ENCODE measurements at places on chromosomes 16 and 17.

DNA sequence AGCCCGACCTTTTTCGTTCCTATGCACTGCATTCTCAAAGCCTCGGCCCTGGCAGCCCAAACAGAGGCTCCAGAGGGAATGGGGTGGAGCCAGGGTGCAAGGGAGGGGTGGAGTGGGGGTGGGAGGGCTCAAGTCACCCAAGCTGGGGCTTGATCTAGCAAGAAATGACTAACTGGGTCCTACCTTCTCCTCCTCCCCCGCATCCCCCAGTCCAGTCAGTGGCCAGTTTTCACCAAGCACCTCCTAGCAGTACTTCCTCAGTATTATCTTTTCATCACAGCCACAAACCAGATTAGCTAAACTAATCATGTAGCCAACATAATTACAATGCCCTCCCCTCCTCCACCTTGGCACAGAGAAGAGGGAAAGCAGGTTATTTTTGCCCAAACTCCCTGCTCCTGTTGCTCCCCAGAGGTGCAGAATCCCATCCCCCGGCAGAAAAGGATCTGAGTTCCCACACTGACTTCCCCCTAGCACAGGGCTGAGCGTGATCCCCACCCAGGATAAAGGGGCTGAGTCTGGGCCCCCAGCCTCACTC is 2.2 kb downstream of the JUP start:
- DNase-seq: no peak

DNA sequence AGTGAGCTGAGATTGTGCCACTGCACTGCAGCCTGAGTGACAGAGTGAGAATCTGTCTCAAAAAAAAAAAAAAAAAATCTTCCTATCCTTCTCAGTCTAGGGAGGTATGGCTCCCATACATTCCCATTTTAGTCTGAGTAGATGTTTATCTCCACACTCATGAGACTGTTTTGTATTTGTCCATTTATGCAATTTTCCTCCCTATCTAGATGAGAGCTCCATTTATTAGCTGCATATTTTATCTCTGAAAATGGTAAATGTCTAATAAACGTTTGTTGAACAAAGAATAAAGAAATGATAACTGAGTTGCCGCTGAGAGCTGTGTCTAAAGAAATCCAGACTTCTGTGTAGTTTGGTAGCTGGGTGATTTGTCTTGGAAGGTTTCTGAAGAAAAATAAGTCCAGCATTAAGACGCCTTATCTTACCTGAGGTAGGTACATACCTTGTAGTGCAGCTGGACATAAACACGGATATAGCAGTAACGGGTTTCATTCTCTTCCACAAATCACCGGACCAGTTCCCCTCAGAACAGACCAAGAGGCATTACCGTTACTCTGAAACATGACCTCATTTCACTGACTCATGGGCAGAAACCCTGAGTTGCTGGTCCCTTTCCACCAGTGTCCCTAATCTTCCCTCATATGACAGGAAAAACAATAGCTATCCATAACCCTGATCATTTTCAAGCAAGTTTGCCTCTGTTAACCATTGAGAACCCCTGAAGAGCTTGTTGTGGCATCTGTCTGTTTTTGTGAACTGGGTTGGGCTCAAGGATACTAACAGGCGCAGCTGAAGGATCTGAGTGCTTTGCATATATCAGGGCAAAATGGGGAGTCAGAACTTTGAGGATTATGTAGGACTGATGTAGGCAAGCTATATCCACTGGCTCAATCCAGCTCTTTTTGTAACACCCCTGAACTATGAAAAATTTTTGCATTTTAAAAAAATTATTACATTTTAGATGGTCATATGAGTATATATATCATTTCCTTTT is 177.4 kb upstream of the XYLT1 start:
- DNase-seq: no peak

GRCh38 chr17:9356488-9356911 is 219.1 kb downstream of the STX8 start:
- DNase-seq: no peak

DNA sequence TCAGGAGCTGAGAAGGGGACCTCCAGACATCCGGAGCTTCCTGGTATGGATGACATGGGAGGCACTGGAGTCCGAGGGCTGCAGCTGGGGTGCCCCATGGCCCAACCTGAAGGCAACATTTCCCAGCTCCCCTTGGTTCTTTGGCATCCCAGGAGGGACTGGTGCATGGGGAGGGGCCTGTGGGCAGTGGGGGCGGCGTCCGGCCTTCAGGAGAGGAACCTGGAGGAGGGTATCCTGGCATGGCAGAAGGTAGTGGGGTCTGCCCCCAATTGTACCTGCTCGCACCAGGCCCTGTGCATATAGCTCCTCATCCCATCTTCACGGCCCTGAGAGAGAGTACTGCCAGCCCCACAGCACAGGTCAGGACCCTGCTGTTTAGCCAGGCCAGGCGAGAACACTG is 11.9 kb downstream of the NPTX1 start:
- DNase-seq: no peak

DNA sequence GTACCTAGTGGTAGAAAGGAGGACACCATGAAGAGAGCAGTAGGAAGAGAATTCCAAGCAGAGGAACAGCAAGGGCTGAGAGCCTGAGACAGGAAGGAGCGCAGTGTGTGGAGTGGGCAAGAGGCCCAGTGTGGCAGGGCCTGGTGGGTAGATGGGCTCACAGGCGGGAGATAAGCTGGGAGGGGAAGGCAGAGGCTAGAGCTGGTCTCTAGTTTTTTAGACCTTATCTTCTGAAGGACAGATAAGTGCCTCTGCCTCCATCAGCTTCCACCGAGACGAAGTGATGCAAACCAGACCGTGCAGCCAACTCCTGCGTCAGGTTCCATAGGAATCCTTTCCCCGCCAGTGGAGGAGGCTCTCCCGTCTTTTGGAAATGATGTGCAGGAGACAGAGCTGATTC is 33.6 kb downstream of the CDH1 start:
- no peak for DNase-seq

- no peak for DNase-seq
These were observed 105.3 kb downstream of the VPS53 start for GRCh38 chr17:609232-609810.

DNA sequence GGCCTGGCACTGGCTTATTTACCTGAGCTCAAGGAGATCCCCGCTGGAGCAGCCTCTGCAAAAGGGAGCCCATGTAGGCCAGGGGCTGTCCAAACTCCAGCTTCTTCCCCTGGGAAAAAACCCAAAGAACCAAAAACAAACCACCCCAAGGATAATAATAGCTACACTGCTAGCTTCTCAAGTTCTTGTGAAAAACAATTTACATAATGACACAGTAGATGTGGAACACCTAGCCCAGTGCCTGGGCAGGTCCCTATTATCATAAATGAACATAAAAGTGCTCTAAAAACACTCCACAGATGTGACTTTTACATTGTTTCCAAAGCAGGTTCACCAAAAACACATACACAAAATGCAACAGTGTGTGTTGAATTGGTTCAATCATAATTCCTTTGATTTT is 27.3 kb downstream of the CENPV start:
- no peak for DNase-seq

GRCh38 chr17:65190467-65191097 is 53.4 kb downstream of the RGS9 start:
- no peak for DNase-seq

GRCh38 chr16:56363781-56364565 is 61.4 kb downstream of the AMFR start:
- DNase-seq: no peak

GRCh38 chr17:44920565-44920940 is 5.3 kb upstream of the GFAP start:
- no peak for DNase-seq

DNA sequence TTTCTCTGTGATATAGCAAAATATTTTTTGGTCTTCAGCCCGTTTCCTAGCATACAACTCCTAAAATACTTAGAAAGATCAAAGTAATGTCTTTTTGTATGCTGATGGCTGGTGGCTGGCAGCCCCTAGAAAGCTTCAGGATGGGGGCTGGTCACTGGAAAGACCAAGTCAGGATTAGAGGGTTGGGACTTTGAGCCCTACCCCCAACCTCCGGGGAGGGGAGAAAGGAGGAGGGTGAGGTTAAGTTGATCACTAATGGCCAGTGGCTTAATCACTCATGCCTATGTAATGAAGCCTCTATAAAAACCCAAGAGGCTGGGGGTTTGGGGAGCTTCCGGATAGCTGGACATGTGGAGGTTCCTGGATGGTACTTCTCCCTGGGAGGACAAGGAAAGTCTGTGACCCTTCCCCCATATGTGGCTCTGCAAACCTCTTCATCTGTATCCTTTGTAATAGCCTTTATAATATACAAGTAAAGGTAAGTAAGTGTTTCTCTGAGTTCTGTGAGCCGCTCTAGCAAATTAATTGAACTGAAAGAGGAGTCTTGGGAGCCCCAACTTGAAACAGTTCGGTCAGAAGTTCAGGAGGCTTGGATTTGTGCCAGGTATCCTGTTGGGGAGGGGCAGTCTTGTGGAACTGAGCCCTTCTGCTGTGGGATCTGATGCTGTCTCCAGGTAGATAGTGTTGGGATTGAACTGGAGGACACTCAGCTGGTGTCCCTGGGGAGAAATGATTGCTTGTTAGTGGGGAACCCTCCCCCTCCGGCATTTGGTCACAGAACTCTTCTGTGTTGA is 3.5 kb downstream of the SLC7A6 start:
- DNase-seq: no peak

- no peak for DNase-seq
These were observed 36.8 kb downstream of the CBFA2T3 start for GRCh38 chr16:88939972-88940861.

DNA sequence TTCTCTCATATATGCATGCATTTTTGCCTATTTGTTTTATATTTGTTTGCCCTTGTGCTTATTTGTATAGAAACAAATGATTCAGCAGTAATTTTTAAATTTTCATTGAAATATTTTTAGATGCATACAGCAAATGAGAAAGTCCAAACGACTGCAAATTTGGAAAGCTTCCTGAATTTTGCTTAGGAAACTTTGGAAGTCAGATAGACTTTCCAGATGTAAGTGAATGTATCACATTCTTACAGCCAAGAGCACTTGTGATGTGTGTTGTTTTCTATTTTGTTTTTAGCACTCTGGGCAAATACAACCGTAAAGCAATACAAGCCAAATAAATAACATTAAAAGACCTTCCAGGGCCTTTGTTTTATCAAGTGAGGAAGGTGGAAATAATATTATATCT is 680.8 kb upstream of the CDH8 start:
- no peak for DNase-seq

GRCh38 chr16:73280388-73280787 is 232.5 kb upstream of the ZFHX3 start:
- DNase-seq: no peak

GRCh38 chr17:6299275-6299674 is 135.6 kb downstream of the AIPL1 start:
- DNase-seq: no peak

DNA sequence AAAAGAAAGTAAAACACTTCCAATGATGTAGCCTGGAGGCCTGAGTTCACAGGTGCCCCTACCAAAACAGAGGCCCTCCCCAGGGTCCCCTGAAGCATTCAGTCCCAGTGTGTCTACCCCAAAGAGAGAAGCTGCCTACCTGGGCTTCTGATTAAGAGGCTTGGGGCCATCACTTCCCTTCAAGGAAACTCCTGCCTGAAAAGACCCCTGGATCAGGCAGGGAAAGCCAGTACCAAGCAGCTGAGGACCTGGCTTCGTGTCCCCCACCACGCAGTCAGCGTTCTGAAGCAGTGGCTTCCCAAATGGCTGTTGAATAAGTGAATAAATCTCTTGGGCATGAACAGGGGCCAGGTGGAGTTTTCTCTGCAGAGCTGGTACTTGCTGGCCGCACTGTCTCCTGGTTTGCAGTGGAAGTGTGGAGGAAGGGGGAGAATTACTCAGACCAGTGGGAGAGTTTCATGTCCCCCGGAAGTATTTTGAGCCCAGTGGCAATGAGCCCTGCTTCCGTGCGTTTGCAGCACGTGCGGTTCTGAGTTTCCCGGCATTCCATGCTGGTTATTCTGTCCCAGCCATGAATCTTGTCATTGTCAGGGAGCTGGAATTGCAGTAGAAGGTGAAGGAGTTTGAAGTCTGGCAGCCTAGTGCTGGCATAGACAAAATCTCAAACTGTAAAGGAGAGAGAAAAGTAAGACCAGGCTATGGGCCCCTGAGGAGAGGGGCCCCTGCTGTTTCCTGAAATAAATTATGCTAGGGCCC is 27.0 kb downstream of the RMI2 start:
- no peak for DNase-seq

DNA sequence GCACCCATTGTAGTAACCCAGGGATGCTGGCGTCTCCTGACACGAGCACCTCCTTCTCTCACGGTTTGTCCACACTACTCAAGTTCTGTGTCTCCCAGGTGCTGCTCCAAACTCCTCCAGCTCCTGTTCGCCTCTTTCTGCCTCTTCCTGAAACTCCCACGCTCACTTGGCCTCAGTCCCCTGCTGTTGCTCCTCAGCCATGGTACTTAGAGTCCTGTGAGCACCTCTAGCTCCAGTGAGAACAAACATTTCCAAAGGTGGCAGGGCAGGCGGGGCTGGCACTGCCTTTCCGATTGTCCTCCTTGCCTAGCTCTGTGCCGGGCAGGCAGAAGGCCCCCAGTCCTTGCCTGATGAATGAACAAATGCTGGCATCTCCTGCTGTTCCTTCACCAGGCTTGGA is 146.1 kb downstream of the SDK2 start:
- DNase-seq: no peak

DNA sequence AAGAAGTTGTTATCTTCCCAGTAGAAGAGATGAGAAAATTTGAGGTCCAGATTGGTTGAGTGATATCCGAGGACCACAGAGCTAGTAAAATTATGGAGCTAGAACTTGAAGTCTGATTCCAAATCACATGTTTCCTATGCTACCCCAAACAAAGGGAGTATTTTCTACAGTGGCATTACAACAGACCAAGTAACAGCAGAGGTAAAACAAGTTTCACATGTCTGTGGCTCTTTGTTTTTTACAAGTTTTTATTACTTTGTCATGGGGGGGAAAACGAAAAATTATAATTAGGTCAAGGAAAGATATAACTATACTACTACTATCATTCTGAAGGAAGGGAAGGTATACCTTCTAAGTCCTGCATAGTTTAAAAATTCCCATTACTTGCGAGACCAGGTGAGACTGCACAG is 49.4 kb downstream of the KANSL1 start:
- no peak for DNase-seq

DNA sequence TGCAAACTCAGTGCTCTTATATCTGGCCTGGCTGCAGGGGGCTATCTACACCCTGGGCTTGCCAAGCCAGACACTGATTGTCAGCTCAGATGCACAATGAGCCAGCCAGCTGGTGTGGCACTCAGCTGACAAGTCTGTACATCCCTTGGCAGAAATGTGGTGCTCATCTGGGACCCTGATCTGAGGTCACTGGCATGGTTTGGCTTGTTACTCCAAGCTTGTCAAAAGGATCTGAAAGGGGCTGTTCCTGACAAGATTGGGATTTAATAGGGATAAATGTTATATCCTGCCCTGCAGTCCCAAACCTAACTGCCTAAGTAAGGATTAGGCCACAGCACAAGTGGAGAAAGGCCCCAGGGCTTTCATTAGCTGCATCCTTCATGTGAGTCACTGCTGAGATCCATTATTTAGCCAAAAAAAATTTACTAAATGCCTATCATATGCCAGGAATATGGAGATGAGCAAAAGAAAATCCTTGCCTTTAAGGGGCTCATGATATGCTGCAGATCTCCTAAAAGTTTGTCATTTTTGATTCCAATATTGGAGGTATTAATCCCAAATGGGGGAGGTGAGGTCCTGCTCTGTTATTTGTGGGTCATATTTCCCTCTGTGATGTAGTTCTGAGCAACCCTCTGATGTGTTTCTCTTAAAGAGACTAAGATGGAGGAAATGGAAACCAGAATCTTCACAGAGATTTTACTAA is 6.3 kb downstream of the SLC6A2 start:
- no peak for DNase-seq

- no peak for DNase-seq
These were observed at the start of gene PPM1E for GRCh38 chr17:58755577-58756245. PPM1E (plus strand) TSS chr17:58755854.

- no peak for DNase-seq
These were observed 12.4 kb downstream of the STX1B start for GRCh38 chr16:30997725-30998711.

All from stimulated activated CD4-positive, alpha-beta T cell treated with anti-CD3 and anti-CD28 coated beads, Interleukin-1b, Interleukin-23, amount 100 ng/mL, for 24 hours (primary cell).